Smooth muscle cell of trachea (primary cell): ENCODE measurements at places on chromosomes 16 and 17. TPM values are rescaled to one million over a fixed set of nuclear protein-coding genes. Genes with fewer than 3 reads are reported as not detected.

The CNGB1 gene
- total RNA-seq, result not detected in 2 replicates

The SSTR5 gene
- not detected in 2 replicates for total RNA-seq

The HBA1 gene
- total RNA-seq, result not detected in 2 replicates

The APOBR gene
- not detected in 2 replicates for total RNA-seq

The EVPLL gene
- not detected in 2 replicates for total RNA-seq

The ARSG gene
- total RNA-seq, result 2.2 and 4.1 TPM in 2 replicates

The KRTAP4-2 gene
- not detected in 2 replicates for total RNA-seq

The ANKRD13B gene
- total RNA-seq, result 7.0 and 19.5 TPM in 2 replicates
